Esophagus muscularis mucosa (tissue), 4 donors: ENCODE measurements at places on chromosomes 2 and 18. TPM values are rescaled to one million over a fixed set of nuclear protein-coding genes. Genes with fewer than 3 reads are reported as not detected.

CNGA3 gene
- 8.0 TPM for total RNA-seq

ZNF521 gene
- total RNA-seq = 15.6 TPM

DNA sequence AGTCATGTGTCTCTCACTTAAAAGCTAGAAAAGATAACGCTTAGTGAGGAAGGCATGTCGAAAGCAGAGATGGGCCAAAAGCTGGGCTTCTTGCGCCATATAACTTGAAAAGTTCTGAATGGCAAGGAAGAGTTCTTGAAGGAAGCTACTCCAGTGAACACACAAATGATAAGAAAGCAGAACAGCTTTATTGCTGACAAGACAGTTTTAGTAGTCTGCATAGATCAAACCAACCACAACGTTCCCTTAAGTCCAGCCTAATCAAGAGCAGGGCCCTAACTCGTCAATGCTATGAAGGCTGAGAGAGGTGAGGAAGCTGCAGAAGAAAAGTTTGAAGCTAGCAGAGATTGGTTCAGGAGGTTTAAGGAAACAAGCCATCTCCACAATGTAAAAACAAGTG, 55.7 kb downstream of the GALNT1 start:
- H3K27ac ChIP-seq = no peak overlapping the region
- H3K36me3 ChIP-seq = no peaks in the 10 kb centered on the region
- H3K4me1 ChIP-seq = peaks cover 10% of the 10 kb centered on the region
- no peak overlapping the region for H3K4me3 ChIP-seq
- DNase-seq = no peak

- H3K4me1 ChIP-seq = peaks cover 5% of the 10 kb centered on the region
- peaks cover 78% of the 10 kb centered on the region for H3K36me3 ChIP-seq
- no peak overlapping the region for H3K27ac ChIP-seq
- no peaks in the 10 kb centered on the region for H3K27me3 ChIP-seq
- H3K4me3 ChIP-seq = no peak overlapping the region
- no peak for DNase-seq
Observed at GRCh38 chr2:216206821-216207220, 97.7 kb downstream of the XRCC5 start.
